Activated CD8-positive, alpha-beta memory T cell treated with anti-CD3 and anti-CD28 coated beads for 24 hours (primary cell): ENCODE measurements at places on chromosomes 5 and 9.

DNA sequence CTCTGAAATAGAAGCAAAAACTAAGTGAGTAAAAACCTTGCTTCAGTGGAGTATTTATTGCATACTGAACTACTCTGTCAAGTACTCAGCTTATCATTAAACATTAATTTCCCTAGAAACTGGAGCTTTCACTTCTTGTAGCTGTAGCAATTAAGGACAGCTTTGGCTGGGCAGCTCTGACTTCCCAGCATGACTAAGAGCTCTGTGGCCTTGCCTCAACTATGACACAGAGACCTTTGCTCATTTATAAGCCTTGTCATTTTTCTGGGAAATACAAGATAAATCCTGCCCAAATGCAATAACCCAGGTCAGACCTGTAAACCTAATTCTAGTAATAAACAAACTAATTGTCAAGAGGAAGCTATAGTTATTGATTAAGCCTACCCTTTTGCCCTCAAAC lies 65.4 kb upstream of the STK32A start:
- DNase-seq, result no peak

DNA sequence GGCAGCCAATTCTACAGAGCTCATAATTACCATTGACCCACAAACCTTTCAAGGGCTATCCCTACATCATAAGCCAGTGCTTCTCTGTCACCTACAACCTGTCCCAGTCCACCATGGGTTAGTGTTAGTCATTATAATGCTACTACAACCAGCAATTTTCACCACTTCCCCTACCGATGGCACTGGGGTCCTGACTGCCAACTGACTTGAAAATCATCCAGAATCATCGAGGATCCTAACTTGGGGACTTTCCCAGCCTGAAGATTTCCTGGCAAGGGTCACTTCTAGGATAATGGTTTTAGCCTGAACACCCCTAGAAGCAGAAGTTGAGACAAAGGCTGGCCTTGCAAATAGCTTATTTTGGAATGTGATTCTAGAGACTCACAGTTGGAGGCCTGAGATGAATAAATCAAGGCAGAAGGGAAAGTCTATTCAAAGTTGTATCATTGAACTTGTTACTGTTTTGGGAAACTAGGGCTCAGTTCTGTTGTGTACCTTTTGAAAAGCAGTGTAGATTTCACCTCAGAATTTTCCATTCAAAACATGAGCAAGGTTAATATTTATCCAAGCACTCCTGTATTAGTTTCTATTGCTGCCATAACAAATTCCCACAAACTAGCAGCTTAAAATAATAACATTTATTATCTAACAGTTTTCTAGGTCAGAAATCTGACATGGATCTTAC lies 633.0 kb downstream of the LRRC70 start:
- no peak for DNase-seq

DNA sequence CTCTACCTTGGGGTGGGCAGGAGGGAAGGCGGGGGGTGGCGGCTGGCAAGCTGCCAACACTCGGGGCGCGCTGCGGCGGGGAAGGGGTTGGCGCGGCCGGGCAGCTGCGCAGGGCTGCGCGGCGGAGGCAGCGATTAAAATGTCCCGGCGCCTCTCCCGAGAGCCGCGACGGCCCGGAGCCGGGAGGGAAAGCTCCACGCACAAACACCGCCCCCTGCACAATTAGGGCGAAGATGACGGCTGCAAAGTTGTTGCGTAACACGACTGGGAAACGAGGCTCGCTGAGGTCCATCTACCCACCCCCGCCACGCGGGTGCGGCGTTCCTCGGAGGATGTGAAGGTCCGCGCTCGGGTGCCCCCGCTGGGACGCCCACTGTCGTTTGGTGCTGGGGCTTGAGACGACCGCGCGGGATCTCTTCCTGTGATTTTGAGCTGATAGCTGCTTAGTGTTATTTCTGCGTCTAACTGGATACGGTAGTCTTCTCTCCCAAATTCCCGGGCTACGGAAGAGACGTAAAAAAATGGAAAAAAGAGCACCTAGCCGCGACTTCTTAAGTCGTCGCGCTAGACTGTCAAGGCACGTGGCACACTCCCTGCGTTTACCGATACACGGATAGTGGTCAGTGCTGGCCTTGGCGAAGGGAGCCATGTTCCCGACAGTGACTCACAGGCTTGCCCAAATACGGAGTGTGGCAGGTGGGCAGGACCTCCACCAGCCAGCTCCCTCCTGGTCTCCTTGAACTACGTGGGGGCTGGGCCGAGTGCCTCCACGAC lies 958 bp upstream of the NFIL3 start:
- DNase-seq, result peak; percentile 84

- DNase-seq, result no peak
These were observed 272.7 kb downstream of the ADAMTSL1 start for GRCh38 chr9:18746631-18747030.

DNA sequence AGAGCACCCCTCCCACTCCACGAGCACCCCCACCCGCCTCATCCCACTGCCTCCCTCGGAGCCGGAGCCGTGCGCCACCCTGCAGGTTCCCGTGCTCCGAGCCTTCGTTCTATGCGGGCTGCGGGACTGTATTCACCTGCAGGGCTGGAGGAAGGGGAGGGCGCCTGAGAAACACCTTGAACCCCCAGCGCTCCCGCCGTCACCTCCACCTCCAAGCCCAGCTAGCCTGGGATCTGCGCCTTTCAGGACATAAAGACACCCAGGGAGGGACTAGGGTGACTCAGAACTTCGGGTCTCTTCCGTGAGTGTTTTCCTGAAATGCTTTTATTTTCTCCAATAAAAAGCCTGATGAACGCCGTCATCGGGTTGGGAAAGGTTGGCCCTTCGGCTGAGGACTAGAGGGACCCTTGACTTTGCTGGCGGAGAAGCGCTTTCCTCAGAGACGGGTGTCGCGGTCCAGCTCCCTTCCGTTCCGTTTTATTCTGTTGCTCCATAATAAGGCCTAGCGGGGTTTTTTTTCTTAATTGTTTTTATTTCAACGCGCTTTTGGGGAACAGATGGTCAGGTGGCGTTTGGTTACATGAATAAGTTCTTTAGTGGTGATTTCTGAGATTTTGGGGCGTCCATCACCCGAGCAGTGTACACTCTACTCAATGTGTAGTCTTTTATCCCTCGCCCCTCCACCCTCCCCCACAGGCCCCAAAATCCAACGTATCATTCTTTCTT lies 4.6 kb downstream of the TLX3 start:
- DNase-seq, result no peak

DNA sequence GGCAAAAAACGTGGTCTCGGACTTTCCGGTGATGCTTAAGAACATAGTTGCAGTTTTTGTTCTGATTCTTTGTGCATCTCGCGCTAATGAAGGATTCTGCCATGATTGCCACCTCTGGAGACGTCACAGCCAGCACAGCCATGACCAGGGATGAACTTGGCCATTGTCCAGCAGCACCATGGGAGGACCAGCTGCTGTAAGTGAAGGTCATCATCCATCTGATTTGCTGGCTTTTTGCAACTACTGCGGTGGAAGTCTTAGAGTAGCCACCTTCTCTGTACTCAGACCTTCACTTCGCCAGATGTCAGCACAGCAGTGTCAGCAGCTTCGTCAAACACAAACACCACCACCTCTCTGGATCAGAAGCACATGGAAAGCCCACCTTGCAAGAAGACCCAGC lies 45.7 kb downstream of the NSUN2 start:
- no peak for DNase-seq

DNA sequence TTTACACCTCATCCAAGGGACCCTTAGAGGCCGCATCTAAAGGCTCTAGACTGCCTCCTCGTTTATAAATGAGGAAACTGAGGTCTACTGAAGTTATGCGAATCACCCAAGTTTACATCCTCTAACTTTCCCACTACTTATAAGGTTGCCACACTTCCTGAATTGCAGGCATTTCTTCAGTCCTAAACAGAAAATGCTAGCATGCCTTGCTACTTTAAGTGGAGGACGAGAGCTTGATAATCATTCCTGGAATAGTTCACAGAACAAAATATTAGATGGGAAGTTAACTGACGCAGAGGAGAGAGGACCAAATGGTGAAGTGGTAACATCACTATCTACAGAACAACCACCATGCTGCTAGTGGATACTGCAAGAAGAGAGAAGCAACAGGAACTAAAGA lies 85.8 kb downstream of the GNAQ start:
- no peak for DNase-seq
